ENCODE measurements at places on chromosomes 16 and 17.
A peak's percentile ranks its signal among the peaks of the same experiment; 100 is the strongest.

GRCh38 chr16:79856581-79856980 lies 256.0 kb upstream of the MAF start:
- no peak for DNase-seq

GRCh38 chr16:53998966-53999522 lies 287.5 kb downstream of the IRX3 start:
- DNase-seq = no peak

DNA sequence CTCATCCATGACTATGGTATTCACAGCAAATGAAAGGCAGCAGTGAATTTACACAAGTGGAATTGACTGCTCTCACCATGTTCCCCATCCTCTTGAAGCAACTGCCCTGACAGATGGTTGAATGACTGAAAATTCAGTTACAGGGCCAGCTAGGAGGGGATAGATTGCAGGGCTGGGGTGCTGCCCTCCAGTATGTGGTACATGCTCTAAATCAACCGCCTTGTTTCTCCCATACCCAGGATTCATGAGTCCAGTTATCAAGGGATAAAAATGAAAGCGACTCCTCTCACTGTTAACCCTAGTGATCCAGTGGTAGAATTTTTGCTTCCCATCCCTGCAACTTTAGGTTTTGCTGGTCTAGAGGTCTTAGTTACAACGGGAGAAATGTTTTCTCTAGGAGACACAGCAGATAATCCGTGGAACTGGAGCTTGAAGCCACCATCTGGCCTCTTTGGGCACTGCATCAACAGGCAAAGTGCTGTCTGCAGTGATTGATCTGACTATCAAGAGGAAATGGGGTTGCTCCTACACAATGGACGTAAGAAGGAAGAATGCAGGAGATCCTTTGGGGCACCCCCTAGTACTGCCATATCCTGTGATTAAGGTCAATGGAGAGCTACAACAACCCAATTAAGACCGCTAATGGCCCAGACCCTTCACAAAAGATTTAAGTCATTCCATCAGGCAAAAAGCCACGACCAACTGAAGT lies 32.0 kb downstream of the SCPEP1 start:
- peak; percentile 12 for DNase-seq

DNA sequence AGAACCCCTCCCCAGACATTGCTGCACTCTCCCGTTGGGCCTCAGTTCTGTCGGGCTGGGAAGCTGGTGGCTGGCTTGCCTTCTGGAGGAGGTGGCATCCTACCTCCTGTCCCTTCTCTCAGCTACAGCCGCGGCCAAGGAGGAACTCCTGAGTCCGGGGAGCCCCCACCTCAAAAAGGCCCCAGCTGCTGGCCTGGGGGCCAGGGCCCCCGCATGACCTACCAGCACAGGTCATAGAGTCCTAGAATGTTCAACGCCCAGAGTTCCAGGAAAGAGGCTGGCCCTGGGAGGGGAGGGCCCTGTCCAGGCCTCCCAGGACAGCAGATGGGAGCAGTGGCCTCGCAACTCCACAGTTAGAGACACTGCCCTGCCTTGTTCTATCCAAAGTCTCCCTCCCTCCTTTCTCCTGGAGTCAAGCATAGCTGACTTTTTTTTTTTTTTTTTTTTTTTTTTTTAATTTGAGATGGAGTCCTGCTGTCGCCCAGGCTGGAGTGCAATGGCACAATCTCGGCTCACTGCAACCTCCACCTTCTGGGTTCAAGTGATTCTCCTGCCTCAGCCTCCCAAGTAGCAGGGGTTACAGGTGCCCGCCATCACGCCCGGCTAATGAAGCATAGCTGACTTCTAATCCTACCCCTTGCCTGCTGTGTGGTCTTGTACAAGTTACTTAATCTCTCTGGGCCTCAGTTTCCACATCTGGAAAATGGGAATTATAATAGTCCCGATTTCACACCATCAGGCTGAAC lies 7.1 kb downstream of the CARHSP1 start:
- DNase-seq = no peak

DNA sequence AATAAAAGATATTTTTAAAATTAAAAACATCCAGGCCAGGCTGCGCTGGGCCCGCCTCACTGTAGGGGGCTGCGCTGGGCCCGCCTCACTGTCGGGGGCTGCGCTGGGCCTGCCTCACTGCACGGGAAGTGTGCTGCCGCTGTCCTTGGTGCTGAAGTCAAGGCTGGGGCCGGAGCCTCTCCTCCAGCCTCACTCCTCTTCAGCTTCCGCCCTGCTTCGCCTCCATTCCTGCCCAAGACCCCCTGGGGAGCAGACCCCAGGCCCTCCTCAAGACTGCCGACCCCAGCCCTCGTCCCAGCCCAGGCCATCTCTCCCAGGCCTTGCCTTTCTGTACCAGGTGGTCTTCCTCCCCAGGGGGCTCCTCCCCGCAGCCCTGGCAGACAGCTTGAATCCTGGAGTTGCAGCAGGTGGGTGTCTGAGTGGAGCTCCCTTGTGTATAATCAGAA lies 26.2 kb downstream of the ENDOV start:
- DNase-seq = peak; percentile 21

DNA sequence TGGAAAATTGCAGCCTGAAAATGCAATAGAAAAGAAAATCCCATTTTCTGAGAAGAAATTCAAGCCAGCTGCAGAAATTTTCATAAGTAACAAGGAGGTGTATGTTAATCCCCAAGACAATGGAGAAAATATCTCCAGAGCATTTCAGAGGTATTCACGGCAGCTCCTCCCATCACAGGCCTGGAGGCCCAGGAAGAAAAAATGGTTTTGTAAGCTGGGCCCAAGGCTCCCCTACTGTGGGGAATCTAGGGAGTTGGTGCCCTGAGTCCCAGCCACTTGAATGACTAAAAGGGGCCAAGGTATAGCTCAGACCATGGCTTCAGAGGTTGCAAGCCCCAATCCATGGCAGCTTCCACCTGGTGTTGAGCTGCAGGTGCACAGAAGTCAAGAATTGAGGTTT lies 93.3 kb upstream of the ZNF267 start:
- DNase-seq = no peak

DNA sequence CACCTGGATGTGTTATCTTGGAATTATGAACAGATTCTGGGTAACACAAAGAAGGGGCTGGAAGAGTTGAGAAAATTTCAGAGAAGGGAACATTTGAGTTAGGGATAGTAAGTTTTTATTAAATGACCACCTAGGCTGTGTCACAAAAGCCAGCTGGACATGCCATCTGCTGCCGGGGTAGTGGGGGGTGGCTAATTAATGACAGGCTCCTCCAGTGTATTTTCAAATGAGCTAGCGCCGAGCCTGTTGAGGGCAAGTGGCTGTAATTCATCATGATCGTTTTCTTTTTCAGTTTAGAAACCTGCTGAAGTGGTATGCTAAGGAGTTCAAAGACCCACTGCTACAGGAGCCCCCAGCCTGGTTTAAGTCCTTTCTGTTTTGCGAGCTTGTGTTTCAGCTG lies 6.2 kb downstream of the TMEM97 start:
- DNase-seq = no peak

GRCh38 chr17:61408151-61409041 lies 8.8 kb downstream of the TBX2 start:
- no peak for DNase-seq

GRCh38 chr17:81460856-81461460 lies 51.6 kb downstream of the ACTG1 start:
- DNase-seq = no peak

GRCh38 chr16:74936902-74937560 lies 47.9 kb downstream of the WDR59 start:
- peak; percentile 2 for DNase-seq

GRCh38 chr17:41333098-41333497 lies 17.5 kb downstream of the KRT33A start:
- DNase-seq = no peak

DNA sequence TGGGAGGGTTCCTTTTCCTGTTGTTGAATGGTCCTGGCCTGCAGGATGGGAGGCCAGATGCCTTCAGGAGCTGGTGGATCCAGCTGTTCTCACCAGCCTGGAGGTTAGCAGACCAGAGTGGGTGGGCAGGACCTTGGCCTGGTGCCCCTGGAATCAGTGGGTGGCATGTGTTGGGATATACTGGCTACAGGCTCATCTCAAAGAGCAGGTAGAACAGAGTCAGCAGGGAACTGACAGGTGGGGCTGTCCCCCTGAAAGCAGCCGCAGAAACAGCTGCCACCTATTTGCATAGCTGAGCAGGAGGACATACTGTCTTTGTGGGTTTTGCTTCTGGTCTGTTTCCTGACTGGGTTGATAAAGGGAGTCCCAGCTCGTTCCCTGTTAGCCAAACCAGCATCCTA lies 144.1 kb downstream of the RAB11FIP4 start:
- DNase-seq = peak; percentile 32

GRCh38 chr17:40301315-40301714 lies 7.7 kb upstream of the RARA start:
- DNase-seq = no peak

- DNase-seq = no peak
These were observed 14.0 kb upstream of the KRT222 start for GRCh38 chr17:40678902-40679522.

DNA sequence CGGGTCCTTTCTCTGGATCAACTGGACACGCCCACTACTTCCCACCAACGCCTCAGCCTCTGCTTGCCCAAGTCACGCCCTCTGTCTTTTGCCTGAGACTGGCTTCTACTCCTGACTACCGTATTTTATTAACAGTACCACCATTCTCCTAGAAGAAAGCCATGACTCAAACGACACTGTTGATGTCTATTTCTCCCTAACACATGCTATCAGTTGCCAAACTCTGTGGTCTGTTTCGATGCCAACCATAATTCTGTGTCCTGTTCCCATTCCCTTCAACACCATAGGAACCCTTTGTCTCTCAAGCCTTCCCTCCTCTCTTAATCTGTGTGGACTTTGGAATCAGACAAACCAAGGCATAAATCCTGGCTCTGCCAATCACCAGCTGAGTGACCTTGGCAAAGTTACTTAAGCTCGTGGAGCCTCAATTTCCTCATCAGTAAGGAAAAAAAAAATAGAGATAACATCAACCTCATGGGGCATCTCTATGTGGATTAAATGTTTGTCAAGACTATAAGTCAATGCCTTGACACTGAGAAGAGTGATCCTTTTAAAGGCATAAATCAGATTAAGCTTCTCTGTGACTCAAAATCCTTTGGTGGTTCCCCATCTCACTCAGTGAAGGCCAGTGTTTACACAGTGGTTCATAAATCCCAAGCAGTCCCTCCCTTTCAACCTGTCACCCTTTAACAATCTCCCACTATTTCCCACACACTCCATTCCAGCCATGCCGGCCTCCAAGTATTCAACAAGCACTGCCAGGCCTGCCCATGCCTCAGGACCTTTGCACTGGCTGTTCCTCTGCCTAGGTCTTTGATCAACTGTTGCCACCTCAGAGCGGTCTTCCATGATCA lies 45.6 kb downstream of the ERN1 start:
- DNase-seq = no peak

DNA sequence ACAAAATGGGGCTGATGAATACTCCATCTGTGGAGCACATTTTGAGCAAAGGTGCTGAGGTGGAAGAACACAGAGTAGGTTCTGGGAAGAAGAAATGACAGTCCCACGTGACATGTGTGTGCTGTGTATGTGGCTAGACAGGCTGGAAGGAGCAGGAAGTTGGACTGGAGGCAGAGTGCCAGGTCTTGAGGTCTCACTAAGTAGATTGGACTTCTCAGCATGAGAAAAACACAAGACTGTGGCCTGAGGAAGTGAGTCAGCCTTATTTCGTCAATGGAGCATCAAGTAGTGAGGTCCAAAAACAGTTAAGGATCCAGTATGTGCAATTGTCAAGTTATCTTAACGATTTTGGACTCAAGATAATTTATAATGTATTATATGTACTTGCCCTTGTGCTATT lies 736.5 kb downstream of the KCNJ2 start:
- DNase-seq = no peak

- no peak for DNase-seq
These were observed 5.7 kb downstream of the MATCAP1 start for GRCh38 chr16:67177743-67178699.

GRCh38 chr17:36934692-36935630 lies 2.3 kb upstream of the LHX1 start:
- no peak for DNase-seq

DNA sequence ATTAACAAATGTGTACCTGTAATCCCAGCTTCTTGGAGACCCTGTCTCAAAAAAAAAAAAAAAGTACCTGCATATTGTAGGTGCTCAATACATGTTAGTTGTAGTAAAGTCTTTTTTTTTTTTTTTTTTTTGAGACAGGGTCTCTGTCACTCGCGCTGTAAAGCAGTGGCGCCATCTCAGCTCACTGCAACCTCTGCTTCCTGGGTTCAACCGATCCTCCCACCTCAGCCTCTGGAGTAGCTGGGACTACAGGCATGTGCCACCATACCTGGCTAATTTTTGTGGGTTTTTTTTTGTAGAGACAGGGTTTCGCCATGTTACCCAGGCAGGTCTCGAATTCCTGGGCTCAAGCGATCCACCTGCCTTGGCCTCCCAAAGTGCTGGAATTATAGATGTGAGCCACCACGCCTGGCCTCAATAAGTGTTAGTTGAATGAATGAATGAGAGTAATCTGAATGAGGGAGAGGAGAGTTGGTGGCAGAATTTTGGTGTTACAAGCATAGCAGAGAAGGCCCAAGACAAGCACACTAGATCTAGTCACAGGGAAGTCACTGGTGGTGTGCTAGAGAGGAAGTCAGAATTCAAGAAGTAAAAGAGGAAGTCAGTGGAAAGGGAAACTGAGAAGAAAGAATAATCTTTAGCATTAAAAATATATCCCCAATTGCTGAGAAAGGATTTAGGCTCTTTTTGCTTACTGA lies 9.4 kb upstream of the MYL4 start:
- no peak for DNase-seq

DNA sequence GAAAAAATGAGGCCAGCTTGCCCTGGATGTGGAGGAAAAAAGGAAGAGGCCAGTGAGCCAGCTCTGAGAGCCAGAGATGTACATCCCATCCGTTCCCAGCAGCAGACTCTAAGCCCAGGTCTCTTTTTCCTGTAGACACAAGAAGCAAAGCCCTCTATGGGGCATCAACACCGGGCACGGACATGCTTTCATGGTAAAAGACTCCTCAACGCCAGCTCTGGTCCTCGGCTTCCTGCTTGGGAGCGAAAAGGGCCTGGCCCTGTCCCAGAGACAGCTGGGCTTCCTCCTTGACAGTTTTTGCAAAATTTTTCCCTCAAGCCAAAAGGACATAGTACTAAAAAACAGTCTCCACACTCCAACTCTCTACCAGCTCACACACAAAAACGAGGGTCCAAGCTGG lies 27.1 kb downstream of the PELP1 start:
- no peak for DNase-seq

DNA sequence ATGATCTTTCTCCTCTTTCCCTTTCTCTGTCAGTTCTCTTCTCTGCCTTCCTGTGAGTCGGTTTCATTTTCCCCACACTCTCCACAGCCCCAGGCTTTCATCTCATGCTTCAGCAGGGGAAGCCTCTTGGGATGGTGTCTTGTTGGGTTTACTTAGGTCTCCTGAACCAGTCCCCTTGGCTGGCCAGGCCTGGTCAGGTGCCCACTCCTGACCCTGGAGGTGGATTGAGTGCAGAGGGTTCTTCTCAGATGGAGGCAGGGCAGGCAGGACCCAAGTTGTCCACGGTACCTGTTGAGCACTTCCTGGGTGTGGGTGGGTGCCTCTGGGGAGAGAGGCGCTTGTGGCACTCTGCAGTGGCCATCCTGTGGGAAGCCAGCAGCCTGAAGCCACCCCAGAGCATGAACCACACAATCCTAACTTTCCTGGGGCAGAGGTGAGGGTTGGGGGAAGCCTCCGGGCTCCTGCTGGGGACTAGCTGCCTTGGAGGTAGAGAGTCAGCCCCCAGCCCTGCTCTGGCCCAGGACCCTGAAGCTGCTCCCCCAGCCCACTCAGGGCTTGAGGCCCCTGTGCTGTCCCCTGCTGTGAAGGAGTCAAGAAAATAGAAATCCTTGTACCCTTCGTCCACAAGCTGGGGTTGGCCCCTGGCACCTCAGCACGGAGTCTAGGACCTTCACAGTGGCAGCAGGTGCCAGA lies 2.0 kb upstream of the RAP1GAP2 start:
- DNase-seq = no peak

GRCh38 chr16:15037003-15037402 lies 18.9 kb downstream of the NTAN1 start:
- DNase-seq = no peak
